ENCODE measurements at places on chromosomes 6 and 20.

GRCh38 chr20:37796121-37796520 is 102.3 kb downstream of the CTNNBL1 start:
- DNase-seq: no peak

GRCh38 chr20:57791966-57792365 is 82.2 kb upstream of the PMEPA1 start:
- no peak for DNase-seq

GRCh38 chr6:12845224-12846004 is 128.8 kb downstream of the PHACTR1 start:
- no peak for DNase-seq

DNA sequence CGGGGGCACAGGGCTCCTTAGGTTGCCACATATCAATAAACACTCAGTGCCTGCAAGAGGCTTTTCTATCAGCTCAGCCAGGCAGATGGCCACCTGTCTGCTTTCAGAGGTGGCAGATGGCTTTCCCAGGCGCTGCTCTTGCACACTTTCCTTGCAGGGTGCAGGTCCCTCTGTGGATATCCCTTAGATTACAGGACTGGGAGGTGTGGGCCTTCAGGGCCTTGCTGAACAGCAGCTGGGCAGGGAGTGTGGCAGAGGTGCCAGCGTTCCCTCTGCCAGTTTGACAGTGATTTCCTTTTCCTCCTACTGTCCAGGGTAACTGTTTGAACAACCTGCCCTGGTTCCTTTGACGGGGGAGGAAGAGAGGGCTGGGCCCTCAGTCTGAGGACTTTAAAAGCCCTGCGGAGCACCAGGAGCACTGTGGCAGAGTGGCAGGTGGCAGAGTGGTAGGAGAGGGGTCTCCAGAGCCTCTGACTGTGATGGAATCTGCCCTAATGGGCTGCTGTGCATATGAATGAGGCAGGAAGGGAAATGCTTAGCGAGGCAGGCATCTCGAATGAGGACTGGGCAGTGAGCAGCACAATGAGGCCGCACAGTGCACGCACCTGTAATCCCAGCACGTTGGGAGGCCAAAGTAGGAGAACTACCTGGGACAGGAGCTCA is 34.2 kb downstream of the ABHD12 start:
- DNase-seq: no peak

DNA sequence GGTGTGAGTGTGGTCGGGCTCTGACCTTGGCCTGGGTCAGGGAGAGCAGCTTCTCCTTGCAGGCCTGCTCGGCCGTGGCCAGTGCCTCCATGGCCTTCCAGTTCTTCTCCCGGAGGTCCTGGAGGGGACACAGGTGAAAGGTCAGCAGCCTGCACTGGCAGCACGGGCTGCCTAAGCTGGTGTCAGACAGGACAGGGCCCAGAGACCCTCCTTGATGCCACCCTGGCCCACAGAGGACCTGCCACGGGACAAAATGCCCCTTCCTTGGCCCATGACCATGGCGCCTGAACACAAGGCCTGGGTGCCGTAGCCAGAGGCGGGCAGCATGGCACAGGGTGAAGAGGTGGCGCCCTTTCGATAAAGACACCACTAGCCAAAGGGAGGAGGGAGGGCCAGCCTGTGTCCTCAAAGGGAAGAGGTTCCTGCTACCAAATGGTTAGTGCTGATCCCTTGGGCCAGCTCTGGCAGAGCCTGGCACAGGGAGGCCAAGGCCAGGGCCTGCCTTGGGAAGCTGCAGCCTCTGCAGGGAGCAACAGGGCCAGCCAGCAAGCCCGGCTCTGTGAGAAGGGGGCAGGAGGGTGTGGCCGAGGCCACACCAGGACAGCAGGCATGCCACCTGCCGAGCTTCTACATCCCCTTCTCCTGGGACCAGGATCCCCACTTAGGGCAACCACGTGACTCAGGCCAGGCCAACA is 54.8 kb downstream of the DSTN start:
- DNase-seq: no peak

DNA sequence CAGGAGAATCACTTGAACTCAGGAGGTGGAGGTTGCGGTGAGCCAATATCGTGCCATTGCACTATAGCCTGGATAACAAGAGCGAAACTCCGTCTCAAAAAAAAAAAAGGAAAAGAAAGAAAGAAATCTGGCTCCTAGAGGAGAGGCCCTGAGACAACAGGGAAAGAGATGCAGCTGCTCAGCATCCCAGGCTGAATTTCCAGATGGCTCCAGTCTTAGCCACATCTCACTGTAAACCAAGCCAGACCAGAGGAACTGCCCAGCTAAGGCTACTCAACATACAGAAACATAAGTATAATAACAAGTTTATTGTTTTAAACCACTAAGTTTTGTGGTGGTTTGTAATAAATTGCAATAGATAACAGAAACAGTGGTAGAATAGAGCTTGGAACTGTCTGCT is 38.5 kb upstream of the TASP1 start:
- no peak for DNase-seq

DNA sequence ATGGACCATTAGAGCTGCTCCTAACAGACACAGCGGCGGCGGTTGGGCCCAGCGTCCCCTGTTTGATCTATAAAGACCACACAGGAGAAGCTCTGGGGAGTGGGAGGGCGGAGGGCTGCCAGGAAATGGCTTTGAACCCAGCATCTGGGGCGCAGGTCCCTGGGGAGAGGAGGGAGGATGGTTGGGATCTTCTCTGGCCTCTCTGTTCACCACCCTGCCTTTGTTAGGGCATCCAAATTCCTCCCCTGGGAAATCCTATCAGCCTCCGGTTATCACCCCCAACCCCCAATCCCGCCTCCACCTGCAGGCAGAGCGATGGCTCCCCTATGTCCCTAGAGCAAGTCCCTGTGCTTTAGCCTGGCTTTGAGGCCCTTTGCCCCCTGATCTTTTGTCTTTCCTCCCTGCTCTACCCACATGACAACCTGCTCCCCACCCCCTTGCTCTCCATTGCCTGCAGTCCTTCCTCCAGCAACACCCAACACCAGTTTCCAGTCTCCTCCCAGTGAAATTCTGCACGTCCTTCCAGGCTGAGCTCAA is 7.1 kb downstream of the XKR7 start:
- DNase-seq: no peak

GRCh38 chr6:106648651-106649308 is 19.4 kb downstream of the QRSL1 start:
- DNase-seq: no peak

- no peak for DNase-seq
Observed at GRCh38 chr6:88426005-88426404, 259.9 kb upstream of the CNR1 start.

DNA sequence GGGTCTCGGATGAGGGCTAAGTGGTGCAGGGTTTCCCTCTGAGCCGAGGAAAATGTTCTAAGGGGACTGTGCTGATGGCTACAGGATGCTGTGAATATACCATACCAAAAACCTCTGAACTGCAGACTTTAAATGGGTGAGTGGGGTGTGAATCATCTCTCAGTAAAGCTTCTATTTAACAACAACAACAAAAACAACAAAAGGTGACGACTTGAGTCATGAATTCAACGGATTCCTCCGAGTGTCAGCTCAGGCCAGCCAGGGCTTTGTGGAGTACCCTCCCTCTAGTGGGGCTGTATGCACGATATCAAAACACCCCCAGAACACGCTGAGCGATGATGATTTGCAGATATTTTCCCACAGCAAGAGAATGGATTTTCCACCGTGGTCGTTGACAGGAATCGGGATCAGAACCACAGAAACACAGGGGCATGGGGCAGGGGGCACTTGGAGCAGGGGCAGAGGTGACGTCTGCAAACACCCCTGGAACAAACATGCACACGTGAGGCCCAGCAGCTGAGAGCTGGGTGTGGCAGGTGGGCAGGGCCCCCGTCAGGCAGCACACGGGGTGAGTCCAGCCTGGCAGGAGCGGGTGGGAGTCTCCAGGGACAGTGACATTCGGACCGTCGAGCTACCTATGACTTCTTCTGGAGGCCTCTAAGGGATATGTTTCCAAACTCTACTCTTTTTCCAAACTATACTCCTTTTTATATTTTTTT is 38.6 kb downstream of the SLC2A4RG start:
- no peak for DNase-seq

GRCh38 chr6:1470040-1470439 is 80.7 kb downstream of the FOXF2 start:
- DNase-seq: no peak

- no peak for DNase-seq
Observed at GRCh38 chr6:136160250-136160649, 89.9 kb downstream of the MTFR2 start.

- no peak for DNase-seq
Observed at GRCh38 chr6:30061858-30062458, 893 bp downstream of the POLR1H start.

DNA sequence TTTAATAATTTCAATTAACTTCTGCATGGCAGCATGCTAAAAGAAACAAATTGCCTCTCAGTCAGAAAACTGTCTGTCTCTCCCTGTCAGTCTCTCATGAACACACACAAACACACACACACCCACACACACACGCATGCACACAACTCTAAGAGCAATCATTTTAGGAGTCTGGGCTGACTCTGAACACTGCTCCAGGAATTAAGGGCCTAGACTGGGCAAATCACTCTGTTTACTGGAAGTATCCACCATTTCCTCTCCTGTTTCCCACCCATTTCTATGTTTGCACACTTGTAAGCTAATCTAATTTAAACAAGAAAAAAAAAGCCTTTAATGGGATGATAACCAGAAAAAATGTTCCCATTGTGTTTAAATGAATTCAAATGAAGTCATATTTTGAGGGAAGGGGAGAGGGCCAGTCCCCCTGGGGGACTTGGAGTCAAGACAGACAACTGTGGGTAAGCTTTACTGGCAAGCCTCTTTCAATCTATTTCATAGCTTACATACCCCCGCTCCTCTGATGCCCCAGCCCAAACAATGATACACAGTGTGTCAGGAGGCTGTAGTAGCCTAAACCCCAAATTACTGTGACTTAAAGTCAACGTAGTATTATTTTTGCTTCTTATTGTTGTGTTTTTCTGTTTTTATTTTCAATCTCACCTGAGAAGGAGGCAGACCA is 447.8 kb upstream of the FLRT3 start:
- DNase-seq: no peak

DNA sequence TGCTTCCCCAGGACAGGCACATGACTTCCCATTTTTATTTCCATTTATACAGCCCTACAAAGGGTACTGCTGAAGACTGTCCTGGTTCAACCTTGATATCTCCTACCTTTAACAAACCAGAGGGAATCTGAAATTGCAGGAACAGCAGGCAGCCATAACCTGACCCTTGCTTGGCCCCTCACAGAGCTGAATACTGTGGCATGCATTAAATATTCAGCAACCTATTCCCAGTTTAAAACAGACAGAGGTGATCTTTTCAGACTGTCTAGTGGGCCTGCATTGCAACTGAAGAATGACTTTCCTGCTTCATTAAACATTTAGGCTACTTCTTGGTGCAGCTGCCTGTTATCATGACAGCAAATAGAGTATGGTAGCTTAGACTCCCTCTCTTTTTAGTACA is 76.8 kb upstream of the POPDC3 start:
- DNase-seq: no peak

DNA sequence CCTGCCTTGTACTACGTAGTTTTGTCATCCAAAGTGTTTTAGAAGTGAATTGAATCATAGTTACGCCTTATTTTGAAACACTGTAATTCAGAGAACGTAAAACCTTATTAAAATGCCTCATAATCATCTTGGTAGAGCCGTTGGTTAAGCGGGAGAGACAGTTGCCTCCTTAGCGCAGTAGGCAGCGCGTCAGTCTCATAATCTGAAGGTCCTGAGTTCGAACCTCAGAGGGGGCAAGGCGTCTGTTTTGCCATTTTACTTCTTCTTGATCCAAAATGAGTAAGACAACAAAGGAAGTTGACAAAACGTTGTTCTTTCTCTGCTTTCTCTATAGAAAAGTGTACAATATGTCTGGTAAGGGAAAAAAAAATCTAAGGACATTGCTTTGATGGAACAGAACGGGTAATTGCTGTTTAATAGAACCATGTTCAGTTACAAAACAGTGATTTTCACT is 20.7 kb upstream of the TRIM27 start:
- peak; percentile 55 for DNase-seq

DNA sequence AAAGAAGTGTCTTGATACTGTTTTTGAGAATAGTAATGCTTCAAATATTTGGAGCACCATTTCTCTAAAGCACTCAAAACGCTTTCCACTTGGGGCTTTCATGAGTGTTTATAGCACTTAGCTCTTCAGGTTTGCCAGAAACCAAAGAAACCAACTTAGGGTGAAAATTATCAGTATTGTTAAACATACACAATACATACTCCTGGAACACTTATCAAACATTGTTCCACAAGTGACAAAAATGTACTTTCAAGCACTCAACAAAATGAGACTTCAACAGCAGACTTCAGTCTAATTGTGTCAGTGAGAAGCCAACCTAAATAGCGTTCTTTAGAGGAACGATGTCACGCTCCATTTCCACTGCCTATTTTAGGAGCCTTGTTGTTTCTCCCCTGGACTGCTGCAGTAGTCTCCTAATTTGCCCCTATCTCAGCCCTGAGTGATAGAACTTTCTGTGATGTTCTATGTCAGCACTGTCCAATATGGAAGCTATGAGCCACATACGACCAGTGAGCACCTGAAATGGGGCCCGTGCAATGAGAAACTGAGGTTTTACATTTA is 461.3 kb downstream of the KIF16B start:
- no peak for DNase-seq

GRCh38 chr20:23087587-23088251 is 1.6 kb upstream of the CD93 start:
- no peak for DNase-seq

DNA sequence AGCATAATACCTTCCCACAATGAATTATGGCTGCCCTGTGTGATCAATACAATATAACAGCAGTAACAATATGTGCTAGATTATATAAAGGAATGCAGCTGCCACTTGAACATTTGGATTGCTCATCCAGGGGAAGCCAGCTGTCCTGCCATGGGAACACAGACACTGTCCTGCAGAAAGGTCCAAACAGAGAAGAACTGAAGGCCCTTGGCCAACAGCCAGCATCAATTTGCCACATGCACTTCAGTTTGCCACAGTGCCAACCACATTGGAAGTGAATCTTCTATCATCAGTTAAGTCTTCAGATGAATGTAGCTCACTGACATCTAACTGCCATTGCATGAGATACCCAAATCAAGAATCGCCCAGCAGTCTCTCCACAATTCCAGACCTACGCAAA is 332.4 kb downstream of the PRKN start:
- no peak for DNase-seq

DNA sequence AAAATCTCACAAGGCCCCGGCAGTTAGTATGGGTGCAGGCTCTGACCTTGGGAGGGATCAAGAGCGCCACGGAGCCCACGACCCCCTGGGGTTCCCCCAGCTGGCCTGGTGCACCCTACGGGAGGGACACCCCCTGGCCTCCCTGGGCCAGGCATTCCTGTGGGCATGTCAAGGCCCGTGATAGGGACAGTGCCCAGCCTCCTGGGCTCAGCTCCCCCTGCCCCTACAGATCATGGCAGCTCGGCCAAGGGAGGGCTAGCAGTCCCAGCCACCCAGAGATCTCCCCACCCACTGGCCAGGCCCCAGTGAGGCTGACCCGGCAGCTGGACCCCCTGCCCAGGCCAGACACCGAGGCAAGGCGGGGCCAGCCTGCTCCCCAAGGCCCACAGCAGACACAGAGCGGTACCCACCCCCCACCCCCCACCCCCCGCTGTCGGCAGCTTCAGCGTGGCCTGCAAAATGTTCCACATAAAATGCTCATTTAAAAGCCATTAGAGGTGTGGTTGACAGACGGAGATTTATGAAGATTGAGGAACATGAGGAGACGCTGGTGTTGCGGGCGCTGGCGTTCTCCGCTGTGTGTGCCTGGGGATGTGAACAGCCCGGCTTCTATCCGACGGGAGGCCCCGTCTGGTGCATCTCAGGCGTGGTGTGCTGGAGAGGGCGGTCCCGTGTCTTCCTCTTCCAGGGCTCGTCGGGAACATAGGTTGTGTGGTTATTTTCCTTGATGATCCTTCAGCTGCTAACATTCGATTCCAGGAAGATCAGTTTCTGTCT is 188.5 kb downstream of the TAF4 start:
- no peak for DNase-seq

All from GM12864 (cell line).